Umbilical cord (tissue), 2 donors: ENCODE measurements at places on chromosomes 2 and 18. TPM values are rescaled to one million over a fixed set of nuclear protein-coding genes. Genes with fewer than 3 reads are reported as not detected.

The RNF125 gene
- 21.4 TPM for total RNA-seq

The POTEF gene
- total RNA-seq, result 0.48 TPM

The LIPG gene
- 6.7 TPM for total RNA-seq

The HOXD3 gene
- not detected for total RNA-seq

The TPO gene
- total RNA-seq, result 6.0 TPM

The INHBB gene
- 6.3 TPM for total RNA-seq

The NCK2 gene
- total RNA-seq, result 42.4 TPM

The ARHGAP25 gene
- 7.7 TPM for total RNA-seq

The NETO1 gene
- 9.1 TPM for total RNA-seq

The ASB3 gene
- 19.7 TPM for total RNA-seq

The SERPINB13 gene
- 8.7 TPM for total RNA-seq

The DNMT3A gene
- 40.2 TPM for total RNA-seq

The EGR4 gene
- total RNA-seq, result 1.4 TPM

The UGT1A5 gene
- total RNA-seq, result not detected

The REG3G gene
- total RNA-seq, result 1.7 TPM

The TLX2 gene
- total RNA-seq, result not detected

The FZD7 gene
- 85.7 TPM for total RNA-seq

The HADHB gene
- 77.0 TPM for total RNA-seq

The ANKRD12 gene
- 39.5 TPM for total RNA-seq

The CDCA7 gene
- total RNA-seq, result 2.2 TPM

The LYG2 gene
- not detected for total RNA-seq

The NEUROD1 gene
- total RNA-seq, result 5.3 TPM

The AGXT gene
- 0.48 TPM for total RNA-seq

The GPD2 gene
- 8.9 TPM for total RNA-seq

The RAB6C gene
- 1.9 TPM for total RNA-seq

The TUBA4B gene
- total RNA-seq, result 0.72 TPM

The PTPRM gene
- 49.1 TPM for total RNA-seq

The DSG2 gene
- 48.2 TPM for total RNA-seq

The HAAO gene
- 19.0 TPM for total RNA-seq

The SLC16A14 gene
- total RNA-seq, result 1.7 TPM

The RIT2 gene
- not detected for total RNA-seq

The ANKRD30B gene
- total RNA-seq, result 1.4 TPM

The MSH2 gene
- total RNA-seq, result 14.4 TPM

The SNED1 gene
- total RNA-seq, result 3.6 TPM

The CCL20 gene
- total RNA-seq, result 1.2 TPM

The ZNF519 gene
- 16.9 TPM for total RNA-seq

The KATNAL2 gene
- 2.9 TPM for total RNA-seq

The COLEC12 gene
- total RNA-seq, result 93.7 TPM

The NT5C1B gene
- total RNA-seq, result 4.3 TPM

The NT5DC4 gene
- total RNA-seq, result 1.2 TPM

The UPP2 gene
- total RNA-seq, result 0.24 TPM

The MYO1B gene
- 51.0 TPM for total RNA-seq

The NDC80 gene
- 6.3 TPM for total RNA-seq

The TCF23 gene
- total RNA-seq, result 1.7 TPM

The OSBPL1A gene
- total RNA-seq, result 47.2 TPM

The SIGLEC15 gene
- 1.2 TPM for total RNA-seq

The LCT gene
- 1.7 TPM for total RNA-seq

The ZBTB7C gene
- 1.7 TPM for total RNA-seq

The CDH2 gene
- 53.4 TPM for total RNA-seq

The ZSWIM2 gene
- 0.96 TPM for total RNA-seq
